Activated T-cell treated with anti-CD3 and anti-CD28 coated beads, Interleukin-2, amount 50 U/mL, for 1 hour (primary cell): ENCODE measurements at places on chromosomes 3 and 15.

DNA sequence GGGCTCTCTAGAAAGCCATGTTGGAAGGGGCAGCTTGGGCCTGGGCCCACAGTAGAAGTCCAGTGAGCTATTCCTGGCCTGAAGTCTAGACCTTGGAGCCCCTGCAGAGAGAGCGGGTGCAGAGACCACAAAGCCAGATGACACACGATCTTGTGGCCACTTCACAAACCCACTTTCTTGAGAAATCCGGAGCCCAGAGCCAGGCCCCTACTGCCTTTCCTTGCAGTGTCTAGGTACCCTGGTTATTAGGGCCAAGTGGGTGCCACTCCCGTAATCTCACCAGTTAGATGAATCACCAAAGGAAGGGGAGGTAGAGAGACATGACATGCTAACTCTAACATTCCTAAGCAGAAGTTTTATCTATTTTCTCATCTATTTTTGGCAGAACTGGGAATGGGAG lies 72.5 kb upstream of the ADAMTSL3 start:
- no peak for DNase-seq

- DNase-seq = no peak
Measured at GRCh38 chr3:128083980-128084674, 31.9 kb downstream of the SEC61A1 start.

- no peak for DNase-seq
Measured at GRCh38 chr3:39505866-39506742, 38.6 kb downstream of the MOBP start.

- peak; percentile 39 for DNase-seq
Measured at GRCh38 chr3:43346978-43347749, 60.8 kb downstream of the SNRK start.

DNA sequence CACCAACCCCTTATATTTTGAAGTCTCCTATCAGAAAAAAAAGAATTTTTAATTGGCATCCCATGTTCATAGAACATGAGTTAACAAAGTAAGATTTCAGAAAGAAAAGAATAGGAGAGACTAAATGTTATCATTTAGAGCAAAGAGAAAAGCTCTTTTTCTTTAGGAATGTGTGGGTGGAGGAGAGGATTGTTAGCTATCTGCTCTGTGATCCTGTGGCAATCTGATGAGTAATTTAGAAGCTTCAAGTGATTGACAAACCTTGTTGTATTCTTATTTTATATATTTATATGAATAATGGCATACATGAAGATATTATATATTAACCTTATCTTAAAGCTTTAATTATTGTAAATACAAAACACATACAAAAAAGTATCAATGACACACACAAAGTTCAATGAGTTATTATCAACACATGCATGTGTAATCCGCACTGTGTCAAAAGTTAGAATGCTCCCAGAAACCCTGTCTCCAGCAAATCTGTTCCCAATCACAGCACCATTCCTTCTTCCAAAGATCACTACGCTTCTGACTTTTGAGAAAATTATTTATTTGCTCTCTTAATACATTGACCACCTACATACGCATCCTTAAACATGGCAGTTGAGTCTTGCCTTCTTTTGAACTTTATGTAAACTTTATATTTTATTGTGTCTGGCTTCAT lies 907.4 kb downstream of the MCTP2 start:
- no peak for DNase-seq

DNA sequence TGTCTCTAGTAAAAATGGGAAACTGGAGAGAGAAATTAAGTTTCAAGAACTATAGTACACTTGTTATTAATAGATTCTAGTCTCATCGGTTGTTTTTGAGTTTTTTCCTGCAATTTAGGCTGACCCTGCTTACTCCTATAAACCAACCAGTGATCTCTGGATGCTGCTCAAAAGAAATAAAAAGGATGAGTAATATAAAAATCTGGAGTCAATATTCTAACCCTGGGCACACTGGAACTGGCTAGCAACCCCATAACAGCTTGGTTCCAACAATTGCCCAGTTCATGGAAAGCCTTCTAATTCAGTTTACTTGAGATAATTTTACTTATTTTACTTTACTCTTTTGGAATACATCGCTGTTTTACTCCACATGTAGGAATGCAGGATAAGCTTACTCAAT lies 211.6 kb downstream of the GBE1 start:
- no peak for DNase-seq

GRCh38 chr15:38819387-38819950 lies 254.9 kb upstream of the RASGRP1 start:
- no peak for DNase-seq

DNA sequence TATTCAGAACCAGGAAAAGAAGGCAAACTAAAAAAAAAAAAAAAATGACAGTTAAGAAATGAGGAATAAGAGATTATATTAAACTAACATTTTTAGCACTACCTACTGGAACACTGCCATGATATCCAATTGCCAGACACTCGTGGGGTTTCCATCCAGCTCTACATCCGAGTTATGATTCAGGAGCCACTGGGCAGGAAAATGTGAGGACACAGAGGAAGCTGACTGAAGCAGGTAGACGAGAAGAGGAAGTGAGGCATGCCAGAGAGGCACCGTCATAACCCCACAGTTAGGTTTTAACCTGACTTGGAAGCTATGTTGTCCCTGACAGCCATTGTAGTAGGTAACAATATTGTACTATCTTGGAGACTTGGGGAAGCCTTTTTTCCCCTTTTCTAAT lies 495.0 kb downstream of the NLGN1 start:
- DNase-seq = no peak

GRCh38 chr3:184986366-184986889 lies 166.4 kb downstream of the C3orf70 start:
- no peak for DNase-seq

DNA sequence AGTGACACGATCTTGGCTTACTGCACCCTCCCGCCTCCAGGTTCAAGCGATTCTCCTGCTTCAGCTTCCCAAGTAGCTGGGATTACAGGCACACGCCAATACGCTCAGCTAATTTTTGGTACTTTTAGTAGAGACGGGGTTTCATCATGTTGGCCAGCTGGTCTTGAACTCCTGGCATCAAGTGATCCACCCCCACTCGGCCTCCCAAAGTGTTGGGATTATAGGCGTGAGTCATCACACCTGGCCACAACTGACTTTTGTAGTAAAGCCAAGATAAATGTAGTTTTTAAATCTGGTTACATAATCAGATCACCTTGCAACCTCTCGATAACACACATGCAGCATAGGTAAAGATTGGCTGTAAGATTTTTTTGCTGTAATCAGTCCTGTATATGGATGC lies 657.5 kb upstream of the DPPA4 start:
- no peak for DNase-seq

- no peak for DNase-seq
Measured at GRCh38 chr3:71728632-71729342, 3.6 kb upstream of the EIF4E3 start.

- DNase-seq = no peak
Measured at GRCh38 chr3:174583396-174583795, 275.7 kb upstream of the NAALADL2 start.

DNA sequence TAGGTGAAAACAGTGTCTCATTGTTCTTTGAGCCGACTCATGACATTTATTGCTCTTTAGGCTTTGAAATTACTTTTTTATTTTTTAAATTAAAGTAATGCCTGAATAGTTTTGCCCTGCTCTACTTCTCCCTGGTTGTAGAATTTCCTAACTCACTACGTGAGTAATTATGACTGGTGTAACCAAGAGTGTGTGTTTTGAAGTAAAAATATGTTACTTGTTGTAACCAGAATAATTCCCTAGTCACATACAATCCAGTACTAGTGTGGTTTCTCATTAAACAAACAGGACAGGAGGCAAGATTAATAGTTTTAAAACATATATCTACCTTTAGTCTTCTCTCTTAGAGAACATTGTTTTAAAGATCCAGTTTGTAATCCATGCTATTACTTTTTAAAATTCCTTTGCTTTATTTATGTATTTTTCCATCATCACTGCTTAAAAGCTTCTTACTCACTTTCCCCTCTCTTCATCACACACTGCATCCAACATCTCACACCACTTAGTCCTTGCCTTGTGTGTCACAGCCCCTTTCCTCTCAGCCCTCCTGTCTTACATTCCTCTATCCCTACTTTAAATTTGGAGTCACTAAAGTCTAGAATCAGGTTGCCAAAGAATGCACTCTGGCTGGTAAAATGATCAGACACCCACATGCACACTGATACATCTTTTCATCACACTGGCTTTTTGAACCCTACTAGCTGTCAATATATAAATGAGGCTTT lies 219.7 kb downstream of the WNT5A start:
- no peak for DNase-seq

- DNase-seq = no peak
Measured at GRCh38 chr3:27089645-27090044, 279.5 kb downstream of the NEK10 start.

GRCh38 chr15:46921891-46922290 lies 795.4 kb upstream of the SEMA6D start:
- no peak for DNase-seq

- DNase-seq = no peak
Measured at GRCh38 chr3:126291061-126291460, 66.1 kb downstream of the KLF15 start.

GRCh38 chr3:125512135-125512920 lies 7.7 kb downstream of the SNX4 start:
- no peak for DNase-seq

- no peak for DNase-seq
Measured at GRCh38 chr3:177525987-177526712, 328.9 kb upstream of the TBL1XR1 start.

GRCh38 chr3:141365201-141365600 lies 3.1 kb upstream of the ZBTB38 start:
- no peak for DNase-seq

DNA sequence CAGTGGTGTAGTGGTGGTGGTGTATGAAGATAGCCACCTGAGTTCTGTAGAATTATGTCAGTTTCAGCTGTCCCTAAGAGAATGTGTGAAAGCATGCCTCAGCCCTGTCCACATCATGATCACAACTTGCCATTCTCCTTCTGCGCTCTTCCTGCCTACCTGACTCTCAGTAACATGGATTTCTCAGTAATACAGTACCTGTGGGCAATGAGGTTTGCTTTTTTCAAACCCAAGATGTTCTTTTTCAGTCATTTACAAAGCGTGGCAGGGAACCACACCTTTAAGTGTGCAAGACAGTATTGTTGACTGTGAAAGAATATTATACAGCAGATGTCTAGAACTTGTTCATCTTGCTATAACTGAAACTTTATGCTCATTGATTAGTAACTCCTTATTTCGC lies 38.9 kb downstream of the PSMD6 start:
- no peak for DNase-seq

DNA sequence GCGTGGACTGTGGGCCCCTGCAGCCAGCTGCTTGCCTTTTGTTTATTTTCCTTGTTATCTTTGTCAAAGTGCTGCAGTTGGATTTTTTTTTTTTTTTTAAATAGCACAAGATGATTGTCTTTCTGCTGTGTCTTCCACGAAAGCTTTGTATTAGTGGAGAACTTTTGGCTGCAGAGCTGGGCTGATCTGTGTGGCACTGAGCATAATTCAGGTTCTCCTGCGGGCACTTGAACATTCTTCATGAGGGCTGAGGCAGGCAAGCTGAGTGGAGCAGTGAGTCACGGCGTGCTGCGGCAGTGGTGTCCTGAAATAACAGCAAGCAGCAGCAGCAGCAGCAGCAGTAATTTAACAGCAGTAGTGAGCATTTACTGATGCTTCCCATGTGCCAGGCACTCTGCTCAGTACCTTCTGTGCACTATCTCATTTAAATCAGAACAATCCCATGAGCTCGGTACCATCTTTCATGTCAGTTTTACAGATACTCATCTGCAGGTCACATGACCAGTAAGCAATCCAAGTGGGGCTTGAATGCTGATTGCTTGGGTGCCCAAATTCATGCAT lies 45.8 kb downstream of the MITF start:
- DNase-seq = no peak

GRCh38 chr3:68764554-68764953 lies 167.8 kb downstream of the TAFA4 start:
- DNase-seq = no peak

DNA sequence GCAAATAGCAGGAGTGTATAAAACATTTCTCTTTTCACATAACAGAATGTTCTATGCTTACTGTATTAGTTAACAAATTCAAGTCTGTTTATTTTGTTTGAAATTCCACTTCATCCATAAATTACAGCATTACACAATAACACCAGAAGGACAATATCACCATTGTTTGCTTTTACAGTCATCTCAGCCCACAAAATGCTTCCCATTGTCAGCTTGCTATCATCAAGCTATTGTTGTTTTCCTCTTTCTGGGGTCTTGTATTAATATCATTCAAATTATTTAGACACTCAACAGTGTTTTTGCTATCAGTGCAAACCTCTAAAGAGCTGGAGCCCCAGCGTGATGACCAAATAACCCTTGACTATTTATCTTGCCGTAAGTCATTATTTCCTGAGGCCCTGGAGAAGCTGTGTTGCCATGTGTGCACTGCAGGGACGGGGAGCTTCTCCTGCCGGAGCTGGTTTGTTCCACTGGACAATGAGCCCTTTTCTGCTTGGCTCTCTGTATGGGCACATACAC lies 1.1 kb downstream of the SAMMSON start:
- no peak for DNase-seq

GRCh38 chr15:86483936-86484335 lies 404.3 kb downstream of the AGBL1 start:
- DNase-seq = no peak

GRCh38 chr15:31265871-31266711 lies 60.5 kb upstream of the KLF13 start:
- peak; percentile 66 for DNase-seq

DNA sequence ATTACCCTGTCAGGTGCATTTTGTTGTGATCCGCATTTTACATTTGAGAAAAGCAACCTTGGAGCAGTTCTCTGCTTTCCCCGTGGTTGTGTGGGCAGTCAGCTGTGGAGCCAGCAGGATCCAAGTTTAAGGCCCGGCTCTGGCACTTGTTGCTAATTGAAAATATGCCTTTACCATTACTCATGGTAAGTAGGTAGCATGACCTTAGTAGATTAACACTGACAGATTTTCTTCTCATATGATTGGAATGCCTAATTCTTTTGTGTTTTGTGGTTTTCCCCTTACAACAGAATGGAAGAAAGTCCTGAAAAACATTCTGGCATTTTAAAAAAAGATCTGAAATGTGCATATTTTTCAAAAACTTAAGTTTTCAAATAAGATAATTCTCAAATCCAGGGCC lies 246.5 kb upstream of the LRRN1 start:
- no peak for DNase-seq

GRCh38 chr3:139074565-139075115 lies 29.9 kb upstream of the PRR23C start:
- no peak for DNase-seq
